ENCODE measurements at places on chromosomes 7 and 10.

GRCh38 chr10:132904181-132904813 is 38.1 kb downstream of the CFAP46 start:
- peaks cover 8% of the 10 kb centered on the region for H3K27me3 ChIP-seq
- no peak overlapping the region for H3K27ac ChIP-seq
- H3K36me3 ChIP-seq, result no peaks in the 10 kb centered on the region

DNA sequence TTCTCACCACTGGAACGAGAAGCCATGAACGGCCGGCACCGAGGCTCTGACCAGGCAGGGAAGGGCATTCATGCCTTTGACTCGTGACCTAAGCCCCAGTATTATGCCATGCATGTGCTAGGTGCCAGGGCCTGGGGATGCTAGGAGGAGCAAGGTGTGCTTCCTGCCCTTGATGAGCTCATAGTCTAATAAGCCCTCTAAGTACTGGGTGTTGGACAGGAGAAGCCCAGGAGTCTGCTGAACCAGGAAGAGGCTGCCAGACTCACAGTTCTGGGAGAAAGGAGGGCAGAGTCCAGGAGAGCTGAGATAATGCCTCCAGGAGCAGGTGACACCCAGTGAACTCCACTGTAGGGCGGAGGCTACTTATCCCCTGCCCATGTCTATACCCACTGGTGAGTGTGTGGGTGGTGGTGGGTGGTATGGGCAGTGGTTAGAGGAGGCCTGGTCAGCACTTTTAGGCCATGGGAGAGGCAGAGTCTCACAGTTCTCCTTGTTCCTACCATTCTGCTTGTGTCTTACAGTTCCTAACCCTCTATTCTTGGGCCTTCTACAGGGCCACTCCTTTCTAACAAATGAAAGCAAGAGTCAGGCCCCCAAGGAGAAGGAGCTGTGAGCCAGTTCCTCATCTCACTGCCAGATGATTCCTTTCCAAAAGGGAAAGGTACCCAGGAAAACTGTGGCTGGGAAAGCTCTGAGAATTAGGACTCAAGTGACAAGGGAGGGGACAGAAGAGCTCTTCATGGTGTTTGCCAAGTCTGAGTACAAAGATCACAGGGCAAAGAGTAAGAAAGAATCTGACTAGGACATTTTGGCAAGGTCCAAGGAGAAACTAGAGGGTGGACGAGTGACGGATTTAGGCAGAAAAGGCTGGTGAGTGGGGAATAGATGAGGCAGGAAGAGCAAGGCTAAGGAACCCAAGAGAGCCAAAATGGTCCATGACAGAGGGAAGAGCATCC is 3.6 kb upstream of the MXI1 start:
- H3K36me3 ChIP-seq, result no peaks in the 10 kb centered on the region
- no peak overlapping the region for H3K27ac ChIP-seq
- DNase-seq, result no peak
- H3K27me3 ChIP-seq, result no peaks in the 10 kb centered on the region
- H3K4me3 ChIP-seq, result no peak overlapping the region
- peaks cover 5% of the 10 kb centered on the region for H3K4me1 ChIP-seq

- no peaks in the 10 kb centered on the region for H3K36me3 ChIP-seq
- peak overlapping the region; percentile 6 for H3K4me3 ChIP-seq
- peaks cover 11% of the 10 kb centered on the region for H3K4me1 ChIP-seq
- DNase-seq, result peak; percentile 61
- H3K27ac ChIP-seq, result no peak overlapping the region
Observed at GRCh38 chr7:158016180-158017097, 571.2 kb downstream of the PTPRN2 start.

- no peak for DNase-seq
- no peak overlapping the region for H3K4me3 ChIP-seq
- peaks cover 49% of the 10 kb centered on the region for H3K36me3 ChIP-seq
- H3K27me3 ChIP-seq, result no peaks in the 10 kb centered on the region
Observed at GRCh38 chr7:151374726-151375125, 33.1 kb downstream of the NUB1 start.

DNA sequence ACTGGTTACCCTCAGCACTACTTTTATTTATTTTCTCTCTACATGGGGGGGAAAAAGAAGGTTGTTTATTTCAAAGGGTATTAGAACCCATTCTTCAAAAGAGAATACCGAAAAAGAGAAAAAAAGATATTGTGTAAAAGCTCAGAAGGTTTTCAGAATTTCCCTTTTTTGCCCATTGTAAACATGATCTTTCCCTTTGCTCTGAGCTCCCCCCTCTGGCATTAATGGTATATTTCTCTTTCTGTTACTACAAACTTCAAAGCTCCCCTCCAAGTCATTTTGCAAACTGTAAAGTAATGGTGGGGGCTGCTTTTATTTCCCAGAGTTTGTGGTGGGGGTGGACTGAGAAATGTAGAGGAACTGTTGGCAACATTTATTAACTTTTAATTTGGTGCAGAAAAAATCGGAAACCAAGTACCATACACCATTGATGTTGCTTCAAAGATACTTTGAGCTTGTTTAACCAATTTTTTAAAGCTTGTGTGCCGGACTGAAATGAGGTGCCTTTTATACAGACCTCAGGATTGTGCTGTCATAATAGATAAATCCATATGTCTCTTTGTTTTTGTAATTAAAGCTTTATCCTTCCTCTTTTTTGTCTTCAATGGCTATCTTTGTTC is 181.5 kb downstream of the EXOC4 start:
- no peaks in the 10 kb centered on the region for H3K36me3 ChIP-seq
- peaks cover 13% of the 10 kb centered on the region for H3K4me1 ChIP-seq
- no peak for DNase-seq
- no peak overlapping the region for H3K4me3 ChIP-seq
- no peak overlapping the region for H3K27ac ChIP-seq

DNA sequence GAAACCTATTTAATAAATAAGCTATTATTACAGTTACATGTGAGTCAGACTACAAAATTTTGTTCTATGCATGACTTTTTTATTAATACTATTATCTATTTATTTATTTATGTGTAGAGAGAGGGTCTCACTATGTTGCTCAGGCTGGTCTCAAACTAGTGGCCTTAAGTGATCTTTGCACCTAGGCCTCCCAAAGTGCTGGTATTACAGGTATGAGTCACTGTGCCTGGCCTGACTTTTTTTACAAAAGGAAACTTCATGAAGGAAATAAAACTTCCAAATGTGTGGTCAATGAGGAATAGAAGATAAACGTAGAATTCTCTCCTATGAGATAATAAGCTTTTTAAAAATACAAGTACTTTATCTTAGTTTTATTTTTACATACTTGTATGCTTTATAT is 19.0 kb downstream of the COL28A1 start:
- H3K4me3 ChIP-seq, result no peak overlapping the region
- no peak overlapping the region for H3K27ac ChIP-seq
- no peaks in the 10 kb centered on the region for H3K36me3 ChIP-seq
- H3K27me3 ChIP-seq, result no peaks in the 10 kb centered on the region
- no peak for DNase-seq

DNA sequence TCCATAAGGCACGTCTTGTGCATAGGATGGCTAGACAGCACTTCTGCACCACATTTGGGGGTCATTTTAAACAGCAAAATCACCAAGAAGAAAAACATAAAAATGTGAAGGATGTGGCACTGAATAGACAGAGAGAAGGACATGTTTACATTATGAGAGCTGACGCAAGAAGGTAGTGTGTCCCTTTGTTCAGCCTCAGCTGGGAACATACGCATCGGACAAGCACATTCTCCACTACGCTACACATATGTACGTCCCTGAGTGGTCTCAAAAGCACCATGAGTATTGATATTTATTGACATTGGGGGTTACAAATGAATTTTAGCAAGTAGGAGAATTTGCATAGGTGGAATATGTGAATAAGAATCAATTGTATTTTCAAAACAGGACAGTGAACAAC is 20.2 kb downstream of the DDC start:
- no peak overlapping the region for H3K4me3 ChIP-seq
- H3K27ac ChIP-seq, result no peak overlapping the region
- H3K27me3 ChIP-seq, result no peaks in the 10 kb centered on the region
- H3K4me1 ChIP-seq, result no peaks in the 10 kb centered on the region

GRCh38 chr10:71255550-71255807 is 43.1 kb downstream of the UNC5B start:
- no peak overlapping the region for H3K27ac ChIP-seq
- no peaks in the 10 kb centered on the region for H3K27me3 ChIP-seq
- no peak for DNase-seq
- H3K4me3 ChIP-seq, result no peak overlapping the region

DNA sequence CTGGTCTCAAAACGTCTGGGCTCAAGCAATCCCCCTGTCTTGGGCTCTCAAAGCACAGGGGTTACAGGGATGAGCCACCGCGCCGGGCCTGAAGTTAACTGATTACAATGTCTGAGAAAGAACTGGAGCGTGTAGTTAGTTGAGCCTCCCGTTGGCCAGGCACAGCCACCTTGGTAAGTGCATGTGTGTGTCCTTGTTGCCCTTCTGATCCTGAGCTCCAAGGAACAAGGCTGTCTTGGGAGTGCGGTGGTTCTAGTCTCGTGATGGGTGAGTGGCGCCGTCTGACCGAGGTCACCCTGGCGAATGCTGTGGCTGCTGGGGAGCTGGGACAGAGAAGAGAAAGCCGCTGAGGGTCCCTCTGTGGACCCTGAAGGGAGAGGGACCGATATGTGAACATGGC is 50.5 kb downstream of the PITRM1 start:
- DNase-seq, result no peak
- H3K27me3 ChIP-seq, result no peaks in the 10 kb centered on the region
- H3K4me1 ChIP-seq, result peaks cover 14% of the 10 kb centered on the region
- H3K27ac ChIP-seq, result no peak overlapping the region

DNA sequence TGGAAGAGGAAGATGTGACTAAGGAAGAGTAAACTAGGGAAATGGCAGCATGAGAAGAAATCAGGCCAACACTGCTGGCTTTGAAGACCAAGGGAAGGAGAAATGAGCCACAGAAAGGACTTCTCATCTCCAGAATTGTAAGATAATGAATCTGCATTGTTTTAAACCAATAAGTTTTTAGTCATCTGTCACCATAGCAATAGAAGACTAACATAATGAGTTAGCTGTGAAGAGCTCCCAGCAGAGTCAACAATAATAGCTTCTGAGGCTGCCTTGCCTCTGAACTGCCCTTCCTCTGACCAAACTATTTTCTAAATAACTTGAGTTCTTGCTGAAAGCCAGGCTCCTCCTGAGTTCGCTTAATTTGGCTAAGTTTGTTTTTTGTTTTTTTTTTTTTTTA is 103.6 kb downstream of the CACNA2D1 start:
- H3K27me3 ChIP-seq, result no peaks in the 10 kb centered on the region
- H3K27ac ChIP-seq, result no peak overlapping the region
- no peaks in the 10 kb centered on the region for H3K4me1 ChIP-seq

GRCh38 chr7:117146059-117146458 is 176.8 kb downstream of the WNT2 start:
- H3K27me3 ChIP-seq, result no peaks in the 10 kb centered on the region
- no peak overlapping the region for H3K4me3 ChIP-seq
- peaks cover 9% of the 10 kb centered on the region for H3K36me3 ChIP-seq
- DNase-seq, result no peak
- peaks cover 12% of the 10 kb centered on the region for H3K4me1 ChIP-seq
- H3K27ac ChIP-seq, result no peak overlapping the region

DNA sequence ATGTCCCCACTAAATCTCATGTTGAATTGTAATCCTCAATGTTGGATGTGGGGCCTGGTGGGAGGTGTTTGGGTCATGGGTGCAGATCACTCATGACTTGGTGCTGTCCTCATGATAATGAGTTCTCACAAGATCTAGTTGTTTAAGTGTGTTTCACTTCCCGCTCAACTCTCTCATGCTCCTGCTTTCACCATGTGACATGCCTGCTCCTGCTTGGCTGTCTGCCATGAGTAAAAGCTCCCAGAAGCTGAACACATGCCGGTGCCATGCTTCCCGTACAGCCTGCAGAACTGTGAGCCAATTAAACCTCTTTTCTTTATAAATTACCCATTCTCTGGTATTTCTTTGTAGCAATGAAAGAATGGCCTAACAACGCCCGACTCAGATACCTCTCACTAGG is 6.2 kb upstream of the PSTK start:
- no peaks in the 10 kb centered on the region for H3K36me3 ChIP-seq
- no peak overlapping the region for H3K27ac ChIP-seq
- H3K4me1 ChIP-seq, result no peaks in the 10 kb centered on the region
- no peak overlapping the region for H3K4me3 ChIP-seq
- no peaks in the 10 kb centered on the region for H3K27me3 ChIP-seq

GRCh38 chr10:30029872-30030256 is 29.5 kb downstream of the JCAD start:
- H3K4me3 ChIP-seq, result no peak overlapping the region
- H3K27me3 ChIP-seq, result no peaks in the 10 kb centered on the region
- peak overlapping the region; percentile 40 for H3K27ac ChIP-seq
- DNase-seq, result no peak

- H3K27ac ChIP-seq, result no peak overlapping the region
- no peak for DNase-seq
- no peaks in the 10 kb centered on the region for H3K36me3 ChIP-seq
- H3K27me3 ChIP-seq, result no peaks in the 10 kb centered on the region
- H3K4me1 ChIP-seq, result no peaks in the 10 kb centered on the region
Observed at GRCh38 chr10:120805014-120805812, 45.9 kb upstream of the WDR11 start.

DNA sequence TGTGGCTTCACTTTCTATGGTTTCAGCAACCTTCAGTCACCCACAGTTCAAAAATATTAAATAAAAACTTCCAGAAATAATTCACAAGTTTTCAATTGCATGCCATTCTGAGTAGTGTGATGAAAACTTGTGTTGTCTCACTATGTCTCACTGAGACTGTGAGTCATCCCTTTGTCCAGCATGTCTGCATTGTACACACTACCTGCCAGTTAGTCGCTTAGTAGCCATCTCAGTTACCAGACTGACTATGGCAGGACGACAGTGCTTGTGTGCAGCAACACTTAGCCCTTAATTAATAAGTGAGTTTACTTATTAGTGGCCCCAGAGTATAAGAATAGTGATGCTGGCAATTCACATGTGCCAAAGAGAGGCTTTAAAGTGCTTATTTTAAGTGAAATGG is 22.5 kb downstream of the CCDC186 start:
- no peak overlapping the region for H3K27ac ChIP-seq
- no peaks in the 10 kb centered on the region for H3K27me3 ChIP-seq
- no peak overlapping the region for H3K4me3 ChIP-seq

DNA sequence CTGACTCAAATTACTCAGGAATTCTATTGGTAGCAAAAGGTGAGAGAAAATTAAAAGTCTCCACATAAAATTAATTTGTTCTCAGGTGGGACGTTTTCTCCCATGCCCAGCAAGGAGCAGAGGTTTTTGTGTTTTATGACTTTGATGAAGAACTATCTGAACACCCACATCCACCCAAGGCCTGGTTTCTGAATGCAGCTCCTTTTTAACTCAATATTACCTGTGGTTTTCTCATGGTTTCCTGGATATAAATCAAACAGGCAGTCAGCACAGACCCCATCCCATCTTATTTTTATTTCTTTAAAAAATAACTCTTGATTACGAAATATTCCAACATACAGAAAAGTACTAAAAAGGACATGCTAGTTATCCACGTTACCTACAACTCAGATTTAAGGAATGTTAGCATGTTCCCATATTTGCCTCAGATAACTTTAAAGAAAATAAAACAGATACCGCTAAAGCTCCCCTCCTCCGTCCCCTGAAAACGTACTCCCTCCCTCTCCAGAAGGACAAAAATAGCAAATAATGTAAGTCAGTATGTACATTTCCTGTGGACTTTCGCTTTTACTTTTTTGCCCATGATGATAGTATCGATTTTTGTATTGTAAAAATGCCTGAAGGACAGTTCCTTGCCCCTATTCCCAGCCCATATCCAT is 43.4 kb downstream of the GLI3 start:
- H3K4me3 ChIP-seq, result peak overlapping the region; percentile 17
- H3K27ac ChIP-seq, result peak overlapping the region; percentile 14
- peaks cover 38% of the 10 kb centered on the region for H3K4me1 ChIP-seq
- no peaks in the 10 kb centered on the region for H3K27me3 ChIP-seq

GRCh38 chr10:61472090-61472674 is 19.0 kb upstream of the TMEM26 start:
- H3K27ac ChIP-seq, result no peak overlapping the region
- no peak for DNase-seq
- no peak overlapping the region for H3K4me3 ChIP-seq
- no peaks in the 10 kb centered on the region for H3K4me1 ChIP-seq

Data from tibial artery (tissue), 4 donors.